ENCODE measurements at places on chromosomes 12 and 14. TPM values are rescaled to one million over a fixed set of nuclear protein-coding genes. Genes with fewer than 3 reads are reported as not detected.

C14orf180 gene
- not detected for total RNA-seq

ANGEL1 gene
- total RNA-seq: 15.0 TPM

- H3K4me1 ChIP-seq: peaks cover 8% of the 10 kb centered on the region
- H3K4me3 ChIP-seq: no peak overlapping the region
- no peak overlapping the region for H3K27ac ChIP-seq
Measured at GRCh38 chr14:63752449-63753169, 24.7 kb upstream of the SGPP1 start.

GRCh38 chr14:62745496-62745895 lies 299.8 kb downstream of the KCNH5 start:
- H3K27ac ChIP-seq: no peak overlapping the region
- no peak for DNase-seq
- H3K27me3 ChIP-seq: no peaks in the 10 kb centered on the region

- H3K4me3 ChIP-seq: no peak overlapping the region
- H3K27ac ChIP-seq: no peak overlapping the region
- H3K36me3 ChIP-seq: peaks cover 28% of the 10 kb centered on the region
- no peaks in the 10 kb centered on the region for H3K27me3 ChIP-seq
- H3K4me1 ChIP-seq: no peaks in the 10 kb centered on the region
Measured at GRCh38 chr14:92985521-92985920, 62.6 kb downstream of the CHGA start.
